ENCODE measurements at places on chromosomes 6 and 20. TPM values are rescaled to one million over a fixed set of nuclear protein-coding genes. Genes with fewer than 3 reads are reported as not detected.

- H3K27ac ChIP-seq, result no peak overlapping the region
- no peaks in the 10 kb centered on the region for H3K4me1 ChIP-seq
- no peak for DNase-seq
- no peaks in the 10 kb centered on the region for H3K27me3 ChIP-seq
- no peaks in the 10 kb centered on the region for H3K36me3 ChIP-seq
Observed at GRCh38 chr6:121619013-121619412, 183.6 kb downstream of the GJA1 start.

GRCh38 chr6:110813338-110814101 is 1.7 kb downstream of the CDK19 start:
- no peak overlapping the region for H3K27ac ChIP-seq
- no peaks in the 10 kb centered on the region for H3K27me3 ChIP-seq
- DNase-seq, result peak; percentile 13
- H3K4me3 ChIP-seq, result peak overlapping the region; percentile 88
- H3K36me3 ChIP-seq, result no peaks in the 10 kb centered on the region

DNA sequence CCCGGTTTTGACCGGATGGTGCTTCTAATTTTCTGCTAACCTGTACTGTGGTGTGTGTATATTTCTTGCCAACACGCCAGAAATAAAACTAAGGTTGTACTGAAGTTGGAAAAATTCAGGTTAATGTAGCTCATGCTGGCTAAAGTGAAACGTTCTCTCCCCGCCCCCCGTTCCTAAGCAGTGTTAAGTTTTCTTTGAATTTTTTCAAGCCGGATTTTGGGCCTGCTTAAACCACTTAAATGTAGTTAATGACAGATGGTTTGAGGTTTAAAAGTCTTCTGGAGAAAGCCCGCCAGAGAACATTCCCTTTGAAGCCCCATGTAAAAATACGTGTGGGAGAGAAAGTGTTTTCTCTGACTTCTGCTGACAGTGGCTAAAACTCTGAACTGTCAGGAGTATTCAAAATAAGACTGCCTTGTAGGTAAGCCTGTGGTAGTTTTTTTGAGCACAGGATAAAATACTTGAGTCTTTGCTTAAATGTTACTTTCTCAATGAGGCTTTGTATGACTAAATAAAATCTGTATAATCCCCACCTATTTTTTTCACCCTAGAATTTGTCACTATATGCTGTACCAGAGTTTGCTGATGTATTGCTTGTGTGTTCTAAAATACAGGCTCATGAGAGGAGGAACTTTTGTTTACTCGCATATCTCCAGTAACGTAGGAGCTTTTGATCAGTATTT is 101.3 kb downstream of the OR2B2 start:
- DNase-seq, result no peak
- peaks cover 47% of the 10 kb centered on the region for H3K4me1 ChIP-seq
- H3K36me3 ChIP-seq, result no peaks in the 10 kb centered on the region
- peak overlapping the region; percentile 64 for H3K4me3 ChIP-seq
- H3K27ac ChIP-seq, result peak overlapping the region; percentile 69

- peaks cover 19% of the 10 kb centered on the region for H3K4me1 ChIP-seq
- no peaks in the 10 kb centered on the region for H3K27me3 ChIP-seq
- no peak overlapping the region for H3K4me3 ChIP-seq
- no peak overlapping the region for H3K27ac ChIP-seq
- no peaks in the 10 kb centered on the region for H3K36me3 ChIP-seq
Observed at GRCh38 chr6:43304882-43305281, 3.7 kb downstream of the CRIP3 start.

- no peak for DNase-seq
- no peak overlapping the region for H3K4me3 ChIP-seq
- no peaks in the 10 kb centered on the region for H3K27me3 ChIP-seq
- no peak overlapping the region for H3K27ac ChIP-seq
- H3K36me3 ChIP-seq, result no peaks in the 10 kb centered on the region
Observed at GRCh38 chr6:16637635-16638034, 123.6 kb downstream of the ATXN1 start.

GRCh38 chr6:120405947-120406346 is 928.3 kb downstream of the TBC1D32 start:
- no peak for DNase-seq
- H3K36me3 ChIP-seq, result no peaks in the 10 kb centered on the region
- no peak overlapping the region for H3K27ac ChIP-seq
- H3K4me3 ChIP-seq, result no peak overlapping the region

DNA sequence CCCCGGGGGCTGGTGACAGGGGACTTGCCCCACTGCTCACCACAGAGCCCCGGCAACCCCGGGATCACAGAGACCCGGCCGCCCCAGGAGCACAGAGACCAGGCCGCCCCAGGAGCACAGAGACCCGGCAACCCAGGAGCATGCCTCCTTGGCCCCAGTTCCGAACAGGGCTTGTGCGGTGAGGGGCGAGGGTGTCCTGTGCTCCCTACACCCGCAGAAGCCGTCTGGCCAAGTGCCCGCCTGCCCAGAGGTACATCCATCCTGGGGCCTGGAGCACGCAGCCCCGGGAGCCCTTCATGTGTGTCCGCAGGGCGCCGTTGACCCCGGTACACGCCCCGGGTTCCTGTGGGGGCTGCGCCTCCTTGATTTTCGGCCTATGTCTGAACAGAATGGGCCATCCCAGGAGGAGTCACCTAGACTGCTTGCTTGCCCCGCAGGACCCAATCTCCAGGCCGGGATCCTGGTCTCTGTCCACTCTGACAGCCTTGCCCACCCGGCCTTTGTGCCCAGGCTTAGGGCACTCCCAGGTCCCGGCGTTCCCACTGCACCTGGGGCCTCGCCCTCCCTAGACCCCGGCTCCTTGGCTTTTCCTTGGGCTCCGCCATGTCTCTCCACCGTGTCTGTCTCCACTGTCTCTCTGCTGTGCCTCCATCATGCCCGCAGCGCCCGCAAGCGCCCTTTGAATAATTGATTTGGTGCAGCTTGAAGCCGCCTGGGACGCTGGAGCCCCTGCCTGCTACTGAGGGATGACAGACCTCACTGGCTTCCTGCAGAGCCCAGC is 219.8 kb downstream of the ERMARD start:
- no peaks in the 10 kb centered on the region for H3K4me1 ChIP-seq
- DNase-seq, result no peak
- H3K27ac ChIP-seq, result no peak overlapping the region
- no peaks in the 10 kb centered on the region for H3K36me3 ChIP-seq

DNA sequence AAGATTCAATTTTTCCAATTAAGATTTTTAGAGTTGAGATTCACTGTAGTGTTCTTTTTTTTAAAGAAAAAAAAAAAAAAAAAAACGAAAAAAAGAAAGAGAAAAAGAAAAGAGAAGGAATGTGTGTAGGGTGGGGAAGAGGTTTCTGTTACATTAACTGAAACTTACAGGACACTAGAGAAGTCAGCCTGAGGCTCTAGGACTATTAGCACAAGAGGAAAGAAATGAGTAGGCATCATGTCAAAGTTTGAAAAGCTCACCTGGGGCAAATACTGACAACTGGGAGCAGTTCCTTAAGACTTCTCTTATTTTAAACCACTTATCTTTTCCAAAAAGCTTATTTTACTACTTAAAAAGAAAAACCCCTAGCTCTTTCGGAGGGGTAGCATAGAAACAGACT is 185.9 kb downstream of the DST start:
- DNase-seq, result no peak
- no peak overlapping the region for H3K4me3 ChIP-seq
- no peaks in the 10 kb centered on the region for H3K27me3 ChIP-seq
- H3K36me3 ChIP-seq, result no peaks in the 10 kb centered on the region
- H3K4me1 ChIP-seq, result no peaks in the 10 kb centered on the region

DNA sequence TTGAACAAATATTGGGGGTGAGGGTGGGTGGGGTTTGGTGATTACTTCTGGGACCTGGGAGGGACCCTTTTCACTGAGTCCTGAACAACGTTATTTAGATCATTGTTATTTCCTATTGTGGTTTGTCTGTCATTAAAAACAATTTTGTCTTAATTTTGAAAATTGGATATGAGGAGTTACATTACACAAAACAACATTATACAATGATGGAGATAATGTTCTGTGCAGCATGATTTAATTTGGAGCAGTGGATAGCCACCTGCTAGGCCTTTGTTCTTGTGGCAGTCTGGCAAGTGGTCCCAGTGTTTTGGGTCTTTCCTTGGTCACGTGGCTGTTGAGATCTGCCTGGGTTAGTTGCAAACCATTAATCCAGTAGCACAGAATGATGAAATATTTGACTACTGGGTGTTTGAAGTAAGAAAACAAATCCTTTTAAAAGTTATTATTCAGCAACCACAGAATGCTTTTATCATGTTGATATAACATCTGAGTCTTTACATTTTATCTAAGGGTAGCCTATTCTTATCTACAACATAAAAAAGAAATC is 172.8 kb downstream of the CDKAL1 start:
- H3K27ac ChIP-seq, result no peak overlapping the region
- no peak for DNase-seq
- peaks cover 8% of the 10 kb centered on the region for H3K4me1 ChIP-seq
- H3K27me3 ChIP-seq, result no peaks in the 10 kb centered on the region

- H3K27ac ChIP-seq, result no peak overlapping the region
- H3K27me3 ChIP-seq, result no peaks in the 10 kb centered on the region
- no peaks in the 10 kb centered on the region for H3K36me3 ChIP-seq
- peaks cover 17% of the 10 kb centered on the region for H3K4me1 ChIP-seq
- peak overlapping the region; percentile 63 for H3K4me3 ChIP-seq
Observed at GRCh38 chr6:166862978-166863530, 93.3 kb downstream of the RNASET2 start.

GRCh38 chr20:45774945-45775344 is 16.7 kb downstream of the WFDC3 start:
- DNase-seq, result no peak
- H3K36me3 ChIP-seq, result no peaks in the 10 kb centered on the region
- H3K4me1 ChIP-seq, result peaks cover 5% of the 10 kb centered on the region
- no peak overlapping the region for H3K4me3 ChIP-seq
- peaks cover 8% of the 10 kb centered on the region for H3K27me3 ChIP-seq
- H3K27ac ChIP-seq, result no peak overlapping the region

- H3K27me3 ChIP-seq, result no peaks in the 10 kb centered on the region
- H3K4me3 ChIP-seq, result no peak overlapping the region
- no peak overlapping the region for H3K27ac ChIP-seq
- DNase-seq, result no peak
- H3K36me3 ChIP-seq, result no peaks in the 10 kb centered on the region
Observed at GRCh38 chr20:47870475-47870874, 85.2 kb upstream of the SULF2 start.

DNA sequence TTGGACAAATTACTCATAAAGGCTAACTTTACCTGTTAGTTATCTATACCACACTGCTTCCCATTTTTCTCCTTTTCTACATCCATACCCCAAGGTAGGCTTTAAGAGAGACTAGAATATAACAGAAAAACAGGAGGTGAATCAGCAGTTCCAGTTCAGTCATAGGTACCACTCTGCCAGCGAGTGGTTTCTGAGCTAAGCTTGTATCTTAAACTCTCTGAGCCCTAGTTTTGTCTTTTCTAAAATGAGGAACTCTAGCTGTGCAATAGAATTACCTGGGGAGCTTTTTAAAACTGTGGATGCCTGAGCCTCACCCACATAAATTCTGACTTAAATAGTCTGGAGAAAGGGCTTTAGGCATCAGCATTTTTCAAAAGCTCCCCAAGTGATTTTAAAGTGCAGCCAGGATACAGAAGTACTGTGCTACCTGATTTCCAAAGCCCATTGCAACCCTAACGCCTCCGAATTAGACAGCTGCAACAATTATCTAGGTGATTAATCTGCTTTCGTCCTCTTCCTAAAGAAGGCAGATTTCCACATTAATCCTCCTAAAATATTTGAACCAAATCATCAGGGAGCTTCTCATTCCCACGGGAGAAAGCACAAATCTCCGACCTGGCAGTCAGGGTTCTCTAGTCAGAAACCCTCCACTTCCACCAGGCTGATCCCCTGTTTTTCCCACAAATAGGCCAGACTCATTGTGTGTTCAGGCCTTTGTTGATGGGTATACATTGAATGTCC is 37.4 kb upstream of the RPL7L1 start:
- H3K27ac ChIP-seq, result no peak overlapping the region
- H3K27me3 ChIP-seq, result no peaks in the 10 kb centered on the region
- peaks cover 17% of the 10 kb centered on the region for H3K36me3 ChIP-seq
- H3K4me3 ChIP-seq, result no peak overlapping the region

GRCh38 chr20:36202891-36203338 is 33.4 kb upstream of the AAR2 start:
- H3K4me1 ChIP-seq, result peaks cover 11% of the 10 kb centered on the region
- peak; percentile 78 for DNase-seq
- H3K36me3 ChIP-seq, result no peaks in the 10 kb centered on the region
- H3K4me3 ChIP-seq, result no peak overlapping the region
- no peaks in the 10 kb centered on the region for H3K27me3 ChIP-seq

GRCh38 chr6:139698526-139699176 is 324.2 kb upstream of the CITED2 start:
- no peak overlapping the region for H3K4me3 ChIP-seq
- H3K36me3 ChIP-seq, result no peaks in the 10 kb centered on the region
- no peaks in the 10 kb centered on the region for H3K4me1 ChIP-seq
- H3K27me3 ChIP-seq, result no peaks in the 10 kb centered on the region
- no peak overlapping the region for H3K27ac ChIP-seq

GRCh38 chr6:158032354-158032733 is 50.7 kb downstream of the SYNJ2 start:
- DNase-seq, result no peak
- peaks cover 27% of the 10 kb centered on the region for H3K4me1 ChIP-seq
- H3K27ac ChIP-seq, result no peak overlapping the region
- H3K36me3 ChIP-seq, result peaks cover 36% of the 10 kb centered on the region
- no peak overlapping the region for H3K4me3 ChIP-seq

DNA sequence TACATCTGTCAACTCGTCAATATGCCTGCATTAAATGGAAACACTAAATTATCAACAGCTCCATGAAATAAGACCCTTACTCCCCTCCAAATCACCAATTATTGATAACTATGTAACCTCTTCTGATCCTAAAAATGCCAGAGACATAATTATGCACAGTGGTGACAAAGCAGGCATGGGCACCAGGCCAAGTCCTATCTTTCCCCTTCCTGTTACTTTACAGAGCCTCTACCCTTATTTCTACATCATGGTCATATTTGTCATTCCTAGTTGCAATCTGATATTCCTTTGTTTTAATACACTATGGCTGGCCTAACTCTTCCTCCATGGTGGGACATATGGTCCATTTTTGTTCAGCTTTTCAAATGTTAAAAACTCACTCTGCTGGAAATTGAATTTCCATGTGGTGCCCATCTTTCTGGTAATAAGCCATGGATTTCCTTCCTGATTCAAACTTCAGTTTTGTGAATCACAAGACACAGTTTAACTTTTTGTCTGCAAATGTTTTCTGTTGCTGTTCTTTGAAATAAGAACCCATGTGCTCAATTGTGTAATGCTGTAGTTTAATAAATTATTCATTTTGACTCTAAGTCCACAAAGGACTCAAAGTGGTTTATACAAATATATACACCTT is 41.8 kb upstream of the ARFGEF2 start:
- H3K27me3 ChIP-seq, result no peaks in the 10 kb centered on the region
- no peak overlapping the region for H3K4me3 ChIP-seq
- no peaks in the 10 kb centered on the region for H3K4me1 ChIP-seq
- no peak for DNase-seq
- H3K27ac ChIP-seq, result no peak overlapping the region

RAMACL gene
- total RNA-seq, result 0.75 TPM

SRF gene
- 22.8 TPM for total RNA-seq

NRSN1 gene
- not detected for total RNA-seq

COL21A1 gene
- total RNA-seq, result not detected

TFAP2D gene
- not detected for total RNA-seq

BMP2 gene
- not detected for total RNA-seq

XKR7 gene
- total RNA-seq, result not detected

POLR3F gene
- total RNA-seq, result 8.8 TPM

MYBL2 gene
- 0.56 TPM for total RNA-seq

SLCO4A1 gene
- total RNA-seq, result 2.5 TPM

SSR1 gene
- 55.1 TPM for total RNA-seq

GJA1 gene
- not detected for total RNA-seq

STMND1 gene
- not detected for total RNA-seq

KCNG1 gene
- total RNA-seq, result not detected
